CD4-positive, alpha-beta T cell treated with Interleukin-6 at 100 ng/mL for 8 hours (primary cell): ENCODE measurements at places on chromosomes 16 and 17.

DNA sequence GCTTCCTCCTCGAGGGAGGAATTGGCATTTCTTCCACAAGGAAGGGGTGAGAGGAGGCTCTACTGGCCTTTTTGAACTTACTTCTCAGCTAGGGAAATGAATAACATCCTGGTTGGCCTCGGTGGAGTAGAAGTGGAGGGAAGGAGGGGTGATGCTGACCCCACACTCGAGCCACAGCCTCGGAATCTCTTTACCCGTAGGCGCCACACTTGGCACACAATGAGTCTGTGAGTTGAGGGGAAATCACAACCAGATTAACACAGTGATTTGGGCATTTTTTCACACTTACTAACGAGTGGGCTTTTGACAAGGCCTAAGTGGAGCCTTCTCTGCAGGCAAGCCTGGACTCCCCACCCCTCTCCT, 47.3 kb upstream of the TBX2 start:
- no peak for DNase-seq

DNA sequence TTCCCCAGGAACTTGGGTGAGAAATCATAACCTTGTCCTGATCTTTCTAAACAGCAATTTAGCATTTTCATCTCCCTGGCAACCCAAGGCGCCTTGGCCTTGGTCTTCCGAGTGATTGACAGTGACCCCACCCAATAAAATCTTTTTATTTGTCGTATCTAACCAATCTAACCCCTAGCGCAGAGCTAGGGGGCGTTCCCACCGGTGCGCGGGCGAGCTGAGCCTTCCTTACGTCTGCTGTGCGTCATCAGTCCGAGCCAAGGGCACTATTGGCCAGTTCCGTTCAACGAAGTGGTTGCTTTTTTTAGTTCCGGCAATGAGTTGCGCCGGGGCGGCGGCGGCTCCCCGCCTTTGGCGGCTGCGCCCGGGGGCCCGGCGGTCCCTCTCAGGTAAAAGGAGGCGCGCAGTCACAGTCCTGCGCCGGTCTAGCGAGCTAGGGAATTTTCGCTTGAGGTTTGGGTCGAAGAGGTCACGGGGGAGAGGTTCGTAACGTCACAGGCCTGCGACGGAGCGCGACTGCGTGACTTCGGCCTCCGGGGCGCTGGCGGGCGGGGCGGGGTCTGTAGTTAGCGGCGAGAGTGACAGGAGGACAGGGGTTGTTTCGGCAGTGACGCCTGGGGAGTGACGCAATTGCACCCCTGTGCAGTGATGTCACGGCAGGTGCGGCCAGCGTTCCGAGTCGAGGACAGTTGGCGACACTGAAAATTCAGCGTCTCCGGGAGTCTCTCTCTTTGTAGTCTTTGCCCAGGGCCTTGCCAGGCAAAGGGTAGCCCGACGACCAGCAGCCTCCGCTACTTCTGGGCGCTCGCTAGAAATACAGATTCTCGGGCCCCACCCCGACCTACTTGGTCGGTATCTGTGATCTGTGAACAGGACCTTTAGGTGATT, at the start of gene COQ7:
COQ7 (plus strand) TSS at position 266 of the 888 bp plus-strand sequence; CDS start at position 317, 51 bp downstream.
- peak; percentile 98 for DNase-seq

- no peak for DNase-seq
These were observed 7.8 kb downstream of the CBX1 start for GRCh38 chr17:48093341-48094045.

- DNase-seq = no peak
These were observed 49.6 kb downstream of the RTN4RL1 start for GRCh38 chr17:1975573-1975972.

GRCh38 chr16:74455213-74455612, 33.9 kb upstream of the CLEC18B start:
- no peak for DNase-seq

DNA sequence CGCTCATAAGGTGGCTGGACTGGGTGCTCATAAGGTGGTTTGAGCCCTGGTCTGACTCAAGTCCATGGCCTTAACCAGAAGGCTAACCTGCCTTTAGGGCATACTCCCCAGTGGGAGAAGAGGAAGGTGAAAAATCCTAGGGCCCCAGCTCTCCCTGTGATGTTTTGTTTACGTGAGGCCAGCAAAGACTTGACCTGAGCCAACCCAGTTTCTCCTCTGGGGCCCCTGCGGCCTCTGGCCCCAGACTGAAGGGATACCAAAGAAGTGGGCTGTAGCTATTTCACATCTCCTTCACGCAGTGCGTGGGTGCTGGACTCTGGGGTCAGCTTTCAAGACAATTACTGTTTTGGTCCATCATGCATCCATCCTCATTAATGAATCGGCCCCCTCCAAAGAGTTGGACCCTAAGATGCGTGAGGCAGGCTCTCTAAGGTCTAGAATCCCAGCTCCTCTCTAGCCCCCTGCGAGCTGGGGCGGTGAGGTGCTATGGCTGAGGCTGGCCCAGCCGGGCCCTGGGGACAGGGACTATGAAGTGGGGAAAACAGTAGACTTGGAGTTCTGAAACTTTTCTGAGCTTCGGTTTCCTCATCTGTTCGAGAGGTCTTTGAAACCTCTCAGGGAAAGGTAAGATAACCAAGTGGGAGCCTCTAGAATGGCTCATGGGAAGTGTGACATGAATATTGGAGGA, 1.5 kb downstream of the SH2B1 start:
- no peak for DNase-seq

- no peak for DNase-seq
These were observed 267.9 kb upstream of the HSBP1 start for GRCh38 chr16:83539736-83540490.

DNA sequence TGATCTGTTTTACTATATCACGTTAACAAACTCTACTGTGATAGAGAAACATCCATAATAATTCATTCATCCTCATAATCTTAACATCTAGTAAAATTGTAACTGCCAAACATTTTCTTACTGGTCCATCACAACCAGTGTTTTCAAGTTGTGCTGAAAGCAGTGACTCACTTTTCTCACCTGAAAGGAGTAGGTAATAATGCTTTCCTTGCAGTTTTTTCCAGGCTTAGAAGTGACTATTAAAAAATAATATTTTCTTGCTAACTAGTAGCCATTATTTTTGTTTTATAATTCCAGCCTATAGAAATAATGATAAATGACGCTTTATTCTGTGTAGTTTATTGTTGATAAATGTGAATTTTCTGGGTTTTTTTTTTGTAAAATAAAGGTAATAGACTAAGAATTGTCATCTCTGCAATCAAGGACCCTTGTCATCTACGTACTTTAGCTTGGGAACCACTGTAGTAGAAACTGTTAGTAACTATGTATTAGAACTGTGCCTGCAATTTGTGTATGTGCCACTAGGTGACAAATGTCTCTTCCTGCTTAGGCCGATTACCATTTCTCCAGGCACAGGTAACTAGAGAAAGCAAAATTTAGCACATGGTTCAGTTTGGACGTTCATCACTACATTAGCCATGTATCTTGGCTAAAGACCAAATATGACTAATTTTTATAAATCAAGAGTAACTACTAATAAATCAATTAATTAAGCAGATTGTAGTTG, 409.4 kb upstream of the ERCC4 start:
- DNase-seq = no peak

- no peak for DNase-seq
These were observed 7.4 kb upstream of the TANGO6 start for GRCh38 chr16:68835970-68836369.

GRCh38 chr17:61943117-61943516, 15.3 kb upstream of the INTS2 start:
- no peak for DNase-seq

DNA sequence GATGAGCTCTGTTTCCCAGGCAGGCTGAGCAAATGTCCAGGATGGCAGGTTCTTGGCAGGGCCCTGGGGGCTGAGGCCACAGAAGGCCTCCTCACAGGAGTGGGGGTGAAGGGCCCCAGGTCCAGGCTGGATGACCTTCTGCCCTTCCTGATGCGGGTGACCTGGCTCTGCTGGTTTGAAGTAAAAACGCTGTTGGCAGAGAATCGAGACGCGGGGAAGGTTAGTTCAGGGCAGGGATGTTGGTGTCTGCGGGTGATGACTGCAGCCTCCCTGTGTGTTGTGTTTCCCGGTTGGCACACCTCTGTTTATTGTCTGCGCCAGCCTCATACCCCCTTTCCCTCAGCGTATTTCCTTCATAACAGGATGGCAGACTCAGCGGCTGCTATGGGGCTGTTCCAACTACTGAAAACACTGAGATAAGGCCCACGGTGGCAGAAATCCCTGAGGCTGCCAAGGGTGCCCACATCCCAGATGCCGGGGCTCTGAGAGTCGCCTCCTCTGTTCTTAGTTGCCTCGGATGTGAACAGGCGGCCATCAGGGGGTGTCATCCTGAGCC, 104.6 kb downstream of the METRNL start:
- no peak for DNase-seq

DNA sequence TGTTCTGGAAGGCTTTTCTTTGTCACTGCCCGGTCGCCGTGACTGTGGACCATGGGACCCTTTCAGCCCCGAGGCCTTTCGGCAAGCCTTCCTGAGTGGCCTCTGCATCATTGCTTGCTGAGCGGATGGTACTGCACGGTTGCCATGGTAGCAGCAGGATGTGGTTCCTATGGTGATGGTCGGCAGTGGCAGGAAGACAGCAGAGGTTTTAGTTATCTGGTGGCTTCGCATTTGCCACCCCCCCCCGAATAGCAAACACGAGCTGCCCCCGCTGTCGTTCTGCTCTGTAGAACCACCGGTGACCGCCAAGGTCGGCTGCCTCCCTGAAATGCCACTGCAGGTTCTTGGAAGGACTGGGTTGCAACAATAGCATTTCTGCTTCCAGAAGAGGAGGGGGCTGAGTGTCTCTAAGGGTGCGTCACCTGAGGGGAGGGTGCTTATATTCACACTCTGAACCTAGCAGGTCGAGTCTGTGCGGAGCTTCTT, 76.6 kb downstream of the CMIP start:
- peak; percentile 84 for DNase-seq

DNA sequence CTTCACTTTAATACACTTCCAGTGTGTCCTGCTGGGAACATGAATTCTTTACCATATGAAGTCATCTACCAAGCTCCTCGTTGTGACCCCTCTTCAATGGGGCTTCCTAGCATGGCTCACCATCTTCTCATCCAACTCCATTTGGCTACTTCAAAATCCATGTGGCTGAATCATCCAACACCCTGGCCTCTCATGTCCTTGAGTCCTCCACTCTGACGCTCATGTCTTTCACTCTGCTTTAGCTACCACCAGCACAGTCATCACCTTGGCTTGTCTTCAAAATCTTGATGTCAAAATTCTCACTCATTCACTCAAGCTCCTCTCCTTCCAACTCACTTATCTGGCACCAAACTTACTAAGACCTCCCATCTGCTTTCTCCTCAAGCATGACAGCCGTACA, 35.8 kb downstream of the AMFR start:
- no peak for DNase-seq

- DNase-seq = no peak
These were observed 139.5 kb downstream of the SNX11 start for GRCh38 chr17:48247038-48247437.

DNA sequence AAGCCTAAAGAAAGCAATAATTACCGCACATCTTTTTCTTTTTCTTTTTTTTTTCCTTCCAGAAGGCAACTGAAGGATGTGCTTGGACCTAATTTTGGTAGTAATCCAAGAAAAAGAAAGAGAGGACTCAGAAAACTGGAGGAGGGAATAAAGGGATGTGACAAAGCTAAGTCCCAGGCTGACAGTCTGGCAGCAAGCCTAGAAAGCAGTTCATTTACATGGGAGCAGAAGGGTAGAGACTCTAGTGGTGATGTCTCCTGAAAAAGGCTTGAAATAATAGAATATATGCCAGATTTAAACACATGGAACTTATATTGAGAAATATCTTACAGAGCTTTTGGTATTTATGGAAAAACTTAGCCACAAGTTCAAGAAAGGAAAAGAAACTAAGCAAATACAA, 101.0 kb upstream of the SHISA6 start:
- DNase-seq = no peak
